ENCODE measurements at places on chromosomes 6 and 20.

DNA sequence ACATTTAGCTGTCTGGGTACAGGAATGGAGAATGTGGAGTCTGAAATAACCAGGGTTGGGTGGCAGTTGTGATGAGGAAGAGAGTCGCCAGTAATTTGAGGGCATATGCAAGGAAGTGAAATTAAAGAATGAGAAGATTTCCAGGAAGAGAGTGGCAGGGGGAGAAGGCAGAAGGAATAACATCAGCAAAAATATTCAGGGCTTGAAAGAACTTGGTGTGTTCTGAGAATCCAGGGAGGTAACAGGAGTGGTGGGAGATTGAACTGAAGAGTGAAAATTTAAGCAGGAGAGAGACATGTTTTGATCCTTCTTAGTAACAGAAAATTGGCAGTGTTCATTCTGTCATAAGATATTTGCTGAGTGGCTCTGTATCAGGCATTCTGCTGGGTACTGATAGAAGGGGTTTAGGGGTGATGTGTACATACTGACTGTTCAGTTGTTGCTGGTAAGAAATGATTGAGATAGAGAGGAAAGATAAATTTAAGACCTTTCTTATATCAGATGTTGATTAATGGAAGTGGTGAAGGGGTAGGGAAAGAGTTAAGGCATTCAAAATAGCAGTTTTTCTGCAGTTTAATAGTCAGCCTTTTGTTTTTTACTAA lies 54.7 kb downstream of the PHF20 start:
- no peak for DNase-seq

DNA sequence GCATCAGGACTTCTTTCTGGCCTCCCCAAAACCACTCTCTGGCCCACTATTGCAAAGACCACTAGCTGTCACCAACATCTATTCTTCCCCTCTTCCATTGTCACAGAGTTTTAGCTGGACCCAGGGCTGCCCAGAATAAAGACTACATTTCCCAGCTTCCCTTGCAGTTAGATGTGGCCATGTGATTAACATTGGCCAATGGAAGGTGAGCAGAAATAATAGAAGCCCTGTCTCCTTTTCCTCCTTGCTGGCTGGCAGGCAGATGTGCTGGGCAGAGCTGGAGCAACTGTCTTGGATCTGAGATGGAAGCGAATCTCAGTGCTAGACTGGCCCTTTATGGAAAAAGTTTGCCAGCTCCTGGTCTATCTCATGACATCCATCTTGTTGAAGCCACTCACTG lies 97.0 kb downstream of the KCNB1 start:
- no peak for DNase-seq

DNA sequence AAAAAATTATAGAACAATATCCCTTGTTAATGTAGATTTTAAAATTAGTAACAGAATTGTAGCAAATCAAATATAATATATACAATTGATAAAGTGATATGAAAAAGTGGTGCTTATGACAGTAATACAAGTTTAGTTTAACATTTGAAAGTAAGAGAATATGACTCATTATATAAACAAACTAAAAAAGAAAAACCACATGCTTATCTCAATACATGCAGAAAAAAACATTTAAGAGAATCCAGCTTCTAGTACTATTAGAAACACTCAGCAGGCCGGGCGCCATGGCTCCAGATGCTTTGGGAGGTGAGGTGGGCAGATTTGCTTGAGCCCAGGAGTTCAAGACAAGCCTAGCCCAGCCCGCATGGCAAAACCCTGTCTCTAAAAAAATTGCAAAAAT lies 60.7 kb upstream of the LAMA2 start:
- no peak for DNase-seq

GRCh38 chr20:38725931-38726803 lies 1.9 kb downstream of the SLC32A1 start:
- no peak for DNase-seq

DNA sequence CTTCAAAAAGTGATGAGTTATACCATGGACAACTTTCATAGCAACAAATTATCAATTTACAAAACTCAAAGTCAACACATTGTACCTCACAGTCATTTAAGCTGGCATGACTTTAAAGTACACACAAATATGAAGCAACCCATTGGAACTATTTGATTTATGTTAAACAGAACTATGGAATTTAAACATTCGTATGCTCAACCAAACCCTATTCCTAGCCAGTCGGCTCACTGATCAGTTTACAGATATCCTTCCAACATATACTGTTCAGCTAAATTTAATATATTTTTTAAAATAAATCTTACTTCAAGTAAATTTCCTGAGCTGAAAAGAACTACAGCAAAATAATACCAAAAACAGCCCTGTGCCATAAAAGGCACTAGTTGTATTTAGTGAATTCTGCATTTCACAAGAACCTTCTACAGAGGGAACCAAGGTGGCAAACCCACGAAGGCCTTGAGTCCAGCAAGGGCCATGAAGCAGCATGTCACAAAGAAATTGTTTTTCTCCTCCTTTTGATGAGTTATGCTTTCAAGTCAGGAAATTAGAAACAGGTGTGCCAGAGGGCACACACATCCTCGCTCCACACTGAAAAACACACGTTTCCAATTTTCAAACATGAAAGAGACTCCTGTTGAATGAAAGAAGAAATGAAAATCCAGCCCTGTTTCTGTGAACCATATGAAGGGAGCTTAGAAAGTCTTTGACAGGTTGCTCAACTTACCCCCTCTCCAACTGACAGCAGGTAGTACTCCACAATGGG lies 122.8 kb downstream of the TASP1 start:
- no peak for DNase-seq

GRCh38 chr6:90406142-90406794 lies 109.6 kb upstream of the BACH2 start:
- no peak for DNase-seq

DNA sequence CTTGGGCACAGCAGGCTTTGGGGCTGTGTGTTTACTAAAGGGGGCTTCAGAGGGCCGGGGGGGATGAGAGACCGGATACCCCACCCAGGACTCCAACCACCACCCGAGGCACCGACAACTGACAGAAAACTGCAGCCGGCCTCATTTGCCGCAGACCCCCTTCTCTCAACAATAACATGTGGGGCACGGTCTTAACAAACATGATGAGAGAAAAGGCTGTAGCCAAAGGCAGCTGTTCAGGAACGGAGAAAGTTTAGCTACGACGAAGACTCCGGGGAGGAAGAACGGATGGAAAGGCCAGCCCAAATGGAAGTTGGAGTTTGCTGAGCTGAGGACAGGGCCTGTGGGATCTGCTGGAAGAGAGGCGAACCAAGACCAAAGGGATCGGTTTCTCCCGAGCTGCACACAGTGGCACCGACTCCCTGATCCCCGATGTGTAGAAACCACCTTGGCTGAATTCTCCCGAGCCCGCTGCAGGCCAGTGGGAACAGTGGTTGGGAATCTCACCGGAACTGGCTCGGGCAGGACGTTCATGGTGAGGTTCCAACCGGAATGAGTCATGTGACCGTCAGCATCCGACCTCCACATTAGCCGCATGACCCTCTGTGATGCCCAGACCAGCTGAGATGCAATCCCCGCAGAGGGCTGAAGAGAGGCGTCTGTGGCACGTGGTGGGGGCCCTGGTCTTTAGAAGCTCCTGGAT lies 359.3 kb downstream of the TAF4 start:
- no peak for DNase-seq

DNA sequence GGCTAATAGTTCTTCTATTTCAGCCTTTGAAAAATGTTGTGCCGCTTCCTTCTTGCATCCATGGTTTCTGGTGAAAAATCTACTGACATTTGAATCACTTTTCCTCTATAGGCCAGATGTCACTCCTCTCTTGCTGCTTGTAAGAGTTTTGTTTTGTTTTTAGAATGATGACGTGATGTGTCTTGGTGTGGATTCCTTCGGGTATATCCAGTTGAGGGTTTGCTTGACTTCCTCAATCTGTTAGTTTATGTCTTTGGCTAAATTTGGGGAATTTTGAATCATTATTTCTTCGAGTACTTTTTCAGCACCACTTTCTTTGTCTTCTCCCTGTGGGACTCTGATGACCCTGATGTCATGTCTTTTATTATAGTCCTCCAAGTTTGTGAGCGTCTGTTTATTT lies 175.5 kb downstream of the MYLK4 start:
- DNase-seq: no peak

DNA sequence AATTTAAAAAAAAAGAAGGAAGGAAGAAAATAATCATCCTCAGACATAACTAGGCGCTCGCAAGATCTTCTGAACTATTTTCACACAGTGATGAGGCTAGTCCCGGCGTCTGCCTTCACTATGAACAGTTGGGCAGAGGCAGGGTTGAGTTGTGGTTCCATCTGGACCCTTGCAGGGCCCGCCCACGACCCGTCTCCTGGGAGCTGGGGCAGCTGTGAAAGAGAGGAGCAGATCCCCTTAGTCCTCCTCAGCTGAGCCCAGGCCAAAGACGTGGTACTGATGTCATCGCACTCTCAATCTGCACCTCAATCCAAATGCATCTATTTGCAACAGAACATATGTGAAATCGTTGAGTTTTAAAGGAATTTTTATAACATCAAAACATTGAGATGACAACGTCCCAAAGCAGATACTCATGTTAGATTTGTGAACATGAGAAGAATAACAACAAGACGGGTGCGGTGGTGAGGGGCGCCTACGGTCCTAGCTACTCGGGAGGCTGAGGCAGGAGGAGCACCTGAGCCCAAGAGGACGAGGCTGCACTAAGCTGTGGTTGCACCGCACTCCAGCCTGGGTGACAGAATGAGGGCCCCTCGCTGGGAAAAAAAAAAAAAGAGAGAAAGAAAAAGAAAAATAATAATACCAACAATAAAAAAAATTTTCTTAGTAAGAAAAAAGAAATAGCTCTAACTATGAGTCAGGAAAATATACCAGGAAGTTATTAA lies 15.3 kb downstream of the TCFL5 start:
- DNase-seq: no peak

GRCh38 chr6:165245701-165246100 lies 63.7 kb downstream of the C6orf118 start:
- DNase-seq: no peak

GRCh38 chr6:1181939-1182605 lies 129.8 kb upstream of the FOXQ1 start:
- no peak for DNase-seq

GRCh38 chr6:157758516-157759023 lies 64.5 kb upstream of the SNX9 start:
- no peak for DNase-seq

- no peak for DNase-seq
These were observed 7.9 kb upstream of the SDCBP2 start for GRCh38 chr20:1336699-1337367.

DNA sequence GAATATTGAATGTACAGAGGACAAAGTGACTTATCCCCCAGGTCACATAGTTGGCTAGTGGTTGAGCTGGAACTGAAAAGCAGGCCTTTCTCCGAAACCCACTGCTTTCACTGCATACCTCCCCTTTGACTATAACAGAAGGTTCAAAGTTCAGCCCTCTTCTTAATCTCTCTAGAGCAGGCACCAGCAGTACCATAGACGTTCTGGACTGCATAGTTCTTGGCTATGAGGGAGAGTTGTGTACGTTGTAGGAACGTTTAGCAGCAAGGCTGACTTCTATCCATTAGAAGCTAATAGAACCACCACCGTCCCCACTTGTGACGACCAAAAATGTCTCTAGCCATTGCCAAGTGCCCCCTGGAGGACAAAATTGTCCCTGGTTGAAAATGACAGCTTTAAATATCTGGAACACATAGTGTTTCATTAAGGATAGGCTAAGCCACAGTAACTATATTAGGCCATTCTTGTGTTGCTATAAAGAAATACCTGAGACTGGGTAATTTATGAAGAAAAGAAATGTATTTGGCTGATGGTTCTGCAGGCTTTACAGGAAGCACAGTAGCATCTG lies 123.8 kb upstream of the MTHFD1L start:
- DNase-seq: no peak

- DNase-seq: no peak
These were observed 5.9 kb downstream of the VNN1 start for GRCh38 chr6:132708002-132708401.

- DNase-seq: no peak
These were observed 153.6 kb downstream of the VEGFA start for GRCh38 chr6:43923376-43924221.

- DNase-seq: no peak
These were observed 213.9 kb downstream of the CENPW start for GRCh38 chr6:126553854-126554253.

GRCh38 chr6:79468587-79468986 lies 68.6 kb downstream of the LCA5 start:
- no peak for DNase-seq

DNA sequence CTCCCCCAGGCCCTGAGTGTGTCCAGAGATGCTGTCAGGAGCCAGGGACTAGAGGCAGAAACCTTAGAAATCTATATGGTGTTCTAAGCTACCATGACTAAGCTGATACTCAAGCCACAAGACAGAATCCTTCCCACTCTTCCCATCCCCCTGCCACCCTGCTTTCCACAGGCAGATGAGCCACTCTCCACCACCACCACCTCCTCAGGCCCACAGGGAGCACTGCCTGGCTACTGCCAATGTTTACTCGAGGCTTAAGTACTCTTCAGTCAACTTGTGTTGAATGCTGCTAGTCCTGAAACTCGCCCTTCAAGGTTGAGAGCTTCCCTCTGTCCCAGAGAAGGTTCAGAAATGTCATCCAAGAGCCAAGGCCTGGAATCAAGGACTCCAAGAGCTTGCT lies 56.2 kb downstream of the CENPW start:
- DNase-seq: no peak

GRCh38 chr6:31631209-31631608 lies 10.7 kb downstream of the PRRC2A start:
- DNase-seq: no peak

DNA sequence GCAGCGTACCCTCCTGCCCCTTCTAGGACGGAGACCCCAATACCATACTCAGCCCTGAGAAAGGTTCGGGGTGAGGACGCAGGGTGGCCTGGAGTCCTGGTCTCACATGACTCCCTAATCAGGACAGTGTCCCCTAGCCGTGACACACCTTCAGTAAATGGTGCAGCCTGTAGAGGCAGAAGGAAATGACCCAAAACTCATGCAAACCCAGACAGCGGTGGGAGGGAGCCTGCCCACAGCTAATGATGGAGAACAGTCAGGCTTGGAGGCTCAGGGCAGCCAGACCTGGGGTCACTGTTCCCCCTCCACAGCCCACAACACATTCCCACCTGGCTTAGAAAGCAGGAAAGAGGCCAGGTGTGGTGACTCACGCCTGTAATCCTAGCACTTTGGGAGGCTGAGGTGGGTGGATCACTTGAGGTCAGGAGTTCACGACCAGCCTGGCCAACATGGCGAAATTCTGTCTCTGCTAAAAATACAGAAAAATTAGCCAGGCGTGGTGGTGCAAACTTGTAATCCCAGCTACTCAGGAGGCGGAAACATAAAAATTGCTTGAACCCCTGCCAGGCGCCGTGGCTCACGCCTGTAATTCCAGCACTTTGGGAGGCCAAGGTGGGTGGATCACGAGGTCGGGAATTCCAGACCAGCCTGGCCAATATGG lies 8.8 kb upstream of the HMGA1 start:
- no peak for DNase-seq

GRCh38 chr6:126069449-126069848 lies 83.1 kb downstream of the TRMT11 start:
- DNase-seq: no peak
